ENCODE measurements at places on chromosomes 12 and 14. TPM values are rescaled to one million over a fixed set of nuclear protein-coding genes. Genes with fewer than 3 reads are reported as not detected.

The RILPL2 gene
- polyA plus RNA-seq = 5.0 TPM

The HOXC9 gene
- 31.8 TPM for polyA plus RNA-seq

The KRT5 gene
- polyA plus RNA-seq = 0.17 TPM

The ASCL1 gene
- polyA plus RNA-seq = 0.18 TPM

The LMO3 gene
- 3.3 TPM for polyA plus RNA-seq

The JPH4 gene
- 12.5 TPM for polyA plus RNA-seq

The TIGAR gene
- polyA plus RNA-seq = 10.0 TPM

The PAPOLA gene
- 245 TPM for polyA plus RNA-seq

The PDE3A gene
- polyA plus RNA-seq = 25.9 TPM

The SRRM4 gene
- polyA plus RNA-seq = 0.19 TPM

The RD3L gene
- not detected for polyA plus RNA-seq

The KRT73 gene
- not detected for polyA plus RNA-seq

DNA sequence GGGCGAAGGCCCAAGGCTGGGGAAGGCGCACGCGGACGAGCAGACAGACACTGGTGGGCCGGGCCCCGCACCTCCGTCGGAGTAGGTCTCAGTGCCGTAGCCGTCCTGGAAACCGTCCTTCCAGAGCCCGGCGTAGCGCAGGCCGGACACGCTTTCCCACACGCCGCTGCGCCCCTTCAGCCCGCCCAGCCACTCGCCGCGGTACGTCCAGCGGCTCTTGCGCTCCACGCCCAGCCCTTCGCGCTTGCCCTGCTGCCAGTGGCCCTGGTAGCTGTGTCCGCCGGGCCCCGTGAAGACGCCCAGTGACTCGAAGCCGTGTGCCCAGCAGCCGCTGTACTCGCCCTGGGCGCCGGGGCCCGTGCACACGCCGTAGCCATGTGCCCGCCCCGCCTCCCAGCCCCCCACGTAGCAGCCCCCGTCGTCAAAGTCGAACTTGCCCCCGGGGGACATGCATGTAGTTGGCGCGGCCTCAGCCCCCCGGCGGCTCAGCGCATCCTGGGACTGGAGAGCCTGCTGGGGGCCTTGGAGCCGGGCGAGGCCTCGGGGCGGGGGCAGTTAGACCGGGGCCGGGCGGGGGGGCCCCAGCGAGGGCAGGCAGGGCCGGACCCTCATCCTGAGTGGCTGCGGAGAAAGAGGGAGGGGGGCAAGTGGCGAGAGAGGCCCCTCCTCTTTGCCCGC, 1.4 kb downstream of the JPH4 start:
- no peak for DNase-seq

- no peak for DNase-seq
Observed at GRCh38 chr12:86710109-86710508, 453.9 kb upstream of the MGAT4C start.

DNA sequence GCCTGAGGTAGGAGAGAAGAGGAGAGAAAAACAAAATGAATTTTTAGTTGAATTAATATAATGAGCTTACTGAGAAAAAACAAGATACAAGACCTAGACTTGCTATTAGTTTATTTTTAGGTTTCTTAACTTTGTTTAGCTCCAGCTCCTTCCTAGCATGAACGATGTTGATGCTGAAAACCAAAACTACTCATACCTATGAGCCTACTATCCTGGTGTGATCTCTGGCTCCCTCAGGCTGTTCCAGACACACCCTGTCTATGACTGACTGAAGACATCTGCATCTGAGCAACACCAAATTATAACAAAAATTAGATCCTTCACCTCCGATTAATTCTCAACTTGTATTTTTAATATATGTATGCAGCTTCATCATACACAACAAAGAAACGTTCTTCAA, 190.4 kb downstream of the SLC5A8 start:
- no peak for DNase-seq

- no peak for DNase-seq
Observed at GRCh38 chr14:34038358-34039057, 87.6 kb upstream of the EGLN3 start.

- DNase-seq = no peak
Observed at GRCh38 chr14:81991998-81992397, 458.3 kb upstream of the SEL1L start.

DNA sequence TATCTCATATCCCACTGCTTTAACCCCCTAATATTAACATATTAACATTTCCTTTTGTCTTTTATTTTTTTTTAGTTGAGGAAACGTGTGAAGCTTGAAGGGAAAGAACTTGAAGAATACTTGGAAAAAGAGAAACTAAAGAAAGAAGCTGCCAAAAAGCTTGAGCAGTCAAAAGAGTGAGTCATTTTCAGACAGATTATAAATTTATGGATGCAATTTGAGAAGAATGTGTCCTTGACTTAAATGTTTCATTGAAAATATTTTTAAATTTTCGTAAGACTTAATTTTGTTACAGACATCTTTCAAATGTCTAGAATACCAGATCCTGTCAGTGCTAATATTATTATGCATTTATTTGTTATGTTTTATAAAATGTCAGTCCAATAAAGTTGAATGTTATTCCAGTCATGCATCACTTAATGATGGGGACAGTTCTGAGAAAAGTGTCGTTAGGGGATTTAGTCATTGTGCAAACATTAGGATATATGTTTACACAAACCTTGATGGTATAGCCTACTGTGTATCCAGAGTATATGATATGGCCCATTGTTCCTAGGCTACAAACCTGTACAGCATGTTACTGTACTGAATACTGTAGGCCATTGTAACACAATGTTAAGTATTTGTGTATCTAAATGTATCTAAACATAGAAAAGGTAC, 32.6 kb downstream of the CPSF2 start:
- DNase-seq = no peak

GRCh38 chr12:40351976-40352375, 127.2 kb downstream of the LRRK2 start:
- DNase-seq = no peak

- no peak for DNase-seq
Observed at GRCh38 chr12:59595565-59595882, 305 bp upstream of the SLC16A7 start.

GRCh38 chr12:99154216-99154982, 493.2 kb upstream of the GARIN6 start:
- peak; percentile 22 for DNase-seq

GRCh38 chr12:107631715-107632114, 53.9 kb upstream of the PWP1 start:
- no peak for DNase-seq

DNA sequence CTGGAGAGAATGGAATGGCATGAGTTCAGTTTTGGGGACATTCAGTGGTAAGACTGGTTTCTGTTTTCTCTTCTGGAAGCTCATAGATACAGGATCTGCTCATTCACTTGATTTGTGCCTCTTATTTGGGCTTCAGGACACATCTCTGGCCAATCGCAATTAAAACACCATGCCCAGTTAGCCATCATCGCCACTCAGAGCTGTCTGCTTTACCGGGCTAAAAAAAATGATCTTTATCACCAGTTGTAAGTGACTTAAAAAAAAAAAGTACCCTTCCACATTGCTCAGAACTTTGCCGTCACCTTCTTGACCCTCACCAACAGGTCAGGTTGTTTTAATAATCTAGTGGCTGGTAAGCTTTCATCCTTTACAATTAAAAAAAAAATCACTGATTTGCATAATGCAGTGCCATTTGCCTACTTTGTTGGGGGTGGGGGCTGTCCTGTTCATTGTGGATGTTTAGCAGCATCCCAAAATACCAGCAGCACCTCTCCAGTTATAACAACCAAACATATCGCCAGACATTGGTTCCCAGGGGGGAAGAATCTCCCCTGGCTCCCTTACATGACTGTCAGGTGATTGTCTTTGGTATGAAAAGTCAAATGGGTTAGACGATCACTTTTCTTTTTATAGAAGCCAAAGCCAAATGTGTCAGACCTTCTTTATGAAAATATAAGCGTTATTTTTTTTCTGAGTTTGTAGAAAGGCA, 150.1 kb downstream of the PRKCH start:
- DNase-seq = no peak

- DNase-seq = no peak
Observed at GRCh38 chr12:104809706-104810385, 148.2 kb downstream of the SLC41A2 start.

DNA sequence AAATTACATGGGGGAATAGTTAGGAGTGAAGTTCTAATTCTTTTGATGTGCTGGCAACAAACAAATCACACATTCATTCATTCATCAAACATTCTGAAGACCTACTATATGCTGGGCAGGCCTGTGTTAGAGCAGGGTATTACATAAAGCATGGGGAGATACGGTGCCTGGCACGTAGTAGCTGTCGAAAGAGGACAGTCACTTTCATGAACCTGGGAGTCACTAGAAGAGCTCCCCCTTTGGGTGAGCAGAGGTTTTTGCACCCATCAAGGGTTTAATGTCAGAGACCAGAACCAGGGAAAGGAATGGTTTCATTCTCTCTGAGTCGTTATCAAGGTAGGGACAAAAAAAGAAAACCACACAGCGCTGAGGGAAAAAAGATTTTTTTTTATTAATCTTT, 10.0 kb downstream of the LHX5 start:
- no peak for DNase-seq

DNA sequence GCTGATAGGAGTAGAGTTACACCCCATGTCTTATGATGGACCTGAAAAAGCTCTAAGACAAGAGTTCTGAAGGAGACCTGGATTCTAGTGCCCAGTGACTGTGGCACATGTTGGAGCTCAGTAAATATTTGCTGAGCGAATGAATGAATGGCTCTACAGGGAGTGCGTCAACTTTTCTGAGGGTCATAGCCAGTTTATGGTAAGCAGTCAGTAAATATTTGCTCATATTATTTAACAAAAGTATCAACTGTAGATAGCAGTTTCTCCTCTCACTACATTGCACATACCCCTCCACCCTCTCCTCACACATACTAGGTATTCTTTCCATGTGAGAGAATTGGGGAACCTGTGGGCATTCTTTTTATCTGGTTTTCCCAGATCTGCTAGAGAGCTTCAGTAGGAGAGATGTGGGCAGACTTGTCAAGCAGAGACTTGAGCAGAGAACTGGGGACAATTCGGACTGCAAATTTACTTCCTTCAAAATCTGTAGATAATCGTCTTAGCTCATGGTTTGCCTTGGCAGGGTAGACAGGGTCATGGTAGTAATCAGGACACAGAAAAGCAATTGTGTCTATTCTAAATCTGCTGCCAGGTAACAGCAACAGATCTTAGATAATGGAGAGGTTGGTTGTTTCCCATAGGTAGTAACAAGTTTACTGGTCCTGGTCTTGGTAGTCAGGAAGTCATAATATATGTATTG, 5.7 kb downstream of the SLC4A8 start:
- no peak for DNase-seq

GRCh38 chr12:39392154-39392925, 50.6 kb downstream of the KIF21A start:
- no peak for DNase-seq
